Central memory CD8-positive, alpha-beta T cell (primary cell): ENCODE measurements at places on chromosomes 12 and 14.

DNA sequence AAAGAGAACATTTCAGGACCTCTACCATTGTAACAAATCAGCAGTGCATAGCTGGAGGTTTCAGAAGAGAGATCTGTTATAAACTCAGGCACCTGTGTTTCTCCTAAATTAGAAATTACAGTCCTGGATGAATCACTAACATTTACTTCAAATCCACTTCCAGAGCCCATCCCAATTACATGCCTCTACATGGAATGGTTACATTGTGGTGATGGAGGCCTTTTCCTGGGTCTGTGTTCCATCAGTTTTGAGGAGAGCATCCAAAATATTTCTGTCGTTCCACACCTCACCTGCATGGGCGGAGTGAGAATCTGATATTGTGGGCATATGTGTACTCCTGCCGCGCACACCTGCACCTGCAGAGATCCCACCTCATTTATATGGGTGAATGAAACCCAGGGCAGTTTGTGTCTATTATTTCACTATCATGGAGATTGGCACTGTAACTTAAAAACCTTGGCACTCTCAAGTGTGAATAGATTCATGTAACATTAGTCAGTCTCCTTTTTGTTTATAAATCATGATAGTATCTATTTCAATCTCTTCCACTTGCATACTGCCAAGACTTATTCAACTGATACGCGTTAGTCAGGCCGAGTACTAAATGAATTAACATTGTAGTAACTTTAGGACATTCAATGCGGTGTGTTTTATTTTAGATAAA lies 215.1 kb upstream of the FAR2 start:
- no peaks in the 10 kb centered on the region for H3K4me1 ChIP-seq
- peaks cover 10% of the 10 kb centered on the region for H3K27me3 ChIP-seq
- no peak overlapping the region for H3K27ac ChIP-seq
- no peak for DNase-seq
- no peaks in the 10 kb centered on the region for H3K36me3 ChIP-seq

GRCh38 chr14:55891692-55892091 lies 226.5 kb upstream of the PELI2 start:
- no peaks in the 10 kb centered on the region for H3K36me3 ChIP-seq
- H3K4me3 ChIP-seq: no peak overlapping the region
- no peak for DNase-seq
- H3K27ac ChIP-seq: no peak overlapping the region

DNA sequence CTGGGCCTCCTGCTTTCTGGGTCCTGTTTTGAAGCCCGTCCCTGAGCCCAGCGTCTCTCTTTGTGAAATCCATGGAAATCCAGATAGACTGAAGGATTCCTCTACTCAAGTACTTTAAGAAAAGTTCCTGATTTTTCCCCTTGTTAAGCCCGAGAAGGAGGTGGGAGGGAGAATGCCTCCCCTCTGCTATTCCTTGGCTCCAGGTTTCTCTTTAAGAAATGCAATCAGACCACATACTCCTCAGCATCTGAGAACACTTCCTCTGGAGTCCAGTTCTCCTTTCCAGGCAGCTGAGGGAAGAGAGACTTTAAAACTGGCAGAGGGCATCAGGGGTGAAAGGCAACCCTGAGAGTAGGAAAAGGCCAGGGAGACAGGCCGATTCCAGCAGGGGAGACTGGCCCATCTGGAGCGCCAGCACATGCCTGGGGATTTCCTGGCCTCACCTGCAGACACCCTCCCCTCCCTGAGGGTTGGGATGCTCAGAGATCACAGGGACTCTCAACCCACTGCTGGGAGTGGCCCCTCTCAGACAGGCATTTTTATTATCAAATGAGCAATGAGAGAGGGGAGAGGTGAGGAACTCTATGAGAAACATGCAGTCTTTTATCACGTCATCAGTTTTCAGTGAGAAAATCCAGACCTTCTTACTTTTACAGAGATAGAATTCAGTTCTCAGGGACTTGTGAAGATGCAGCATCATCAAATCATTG lies 2.0 kb upstream of the EMP1 start:
- H3K27ac ChIP-seq: no peak overlapping the region
- peaks cover 48% of the 10 kb centered on the region for H3K27me3 ChIP-seq
- DNase-seq: no peak
- peaks cover 2% of the 10 kb centered on the region for H3K36me3 ChIP-seq
- H3K4me3 ChIP-seq: no peak overlapping the region

DNA sequence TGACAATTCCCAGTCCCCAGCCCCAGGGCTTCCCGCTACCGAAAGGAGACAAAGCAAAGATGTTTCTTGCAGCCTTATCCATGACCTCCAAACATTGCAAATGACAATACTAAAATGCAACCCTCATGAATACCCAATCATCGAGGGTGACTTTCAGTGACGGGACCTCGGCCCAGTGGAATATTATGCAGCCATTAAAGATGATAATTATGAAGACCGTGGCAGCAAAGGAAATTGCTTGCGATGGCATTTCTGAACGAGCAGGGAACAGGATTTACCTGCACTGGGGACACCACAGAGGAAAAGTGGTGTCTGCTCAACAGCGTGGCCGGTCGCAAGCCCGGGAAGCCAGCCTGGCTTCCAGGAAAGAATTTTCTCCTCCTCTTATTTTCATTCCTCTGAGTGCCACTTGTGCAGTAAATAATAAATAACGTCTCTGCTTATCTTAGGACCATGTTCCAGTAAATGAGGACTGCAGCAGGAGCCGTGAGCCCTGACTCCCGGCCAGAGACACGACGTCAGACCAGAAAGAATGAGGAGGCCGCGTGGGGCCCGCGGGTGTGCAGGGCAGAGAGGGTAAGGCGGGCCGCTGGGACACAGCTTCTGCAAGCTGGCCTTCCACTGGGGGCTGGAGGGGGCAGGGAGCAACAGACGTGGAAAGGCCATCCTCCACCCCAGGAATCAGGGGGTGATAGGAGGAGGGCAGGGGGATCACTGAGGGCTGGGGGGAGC lies 6.6 kb downstream of the C14orf180 start:
- no peak overlapping the region for H3K4me3 ChIP-seq
- no peaks in the 10 kb centered on the region for H3K27me3 ChIP-seq
- peaks cover 1% of the 10 kb centered on the region for H3K36me3 ChIP-seq
- DNase-seq: no peak
- H3K27ac ChIP-seq: no peak overlapping the region
- H3K4me1 ChIP-seq: no peaks in the 10 kb centered on the region

DNA sequence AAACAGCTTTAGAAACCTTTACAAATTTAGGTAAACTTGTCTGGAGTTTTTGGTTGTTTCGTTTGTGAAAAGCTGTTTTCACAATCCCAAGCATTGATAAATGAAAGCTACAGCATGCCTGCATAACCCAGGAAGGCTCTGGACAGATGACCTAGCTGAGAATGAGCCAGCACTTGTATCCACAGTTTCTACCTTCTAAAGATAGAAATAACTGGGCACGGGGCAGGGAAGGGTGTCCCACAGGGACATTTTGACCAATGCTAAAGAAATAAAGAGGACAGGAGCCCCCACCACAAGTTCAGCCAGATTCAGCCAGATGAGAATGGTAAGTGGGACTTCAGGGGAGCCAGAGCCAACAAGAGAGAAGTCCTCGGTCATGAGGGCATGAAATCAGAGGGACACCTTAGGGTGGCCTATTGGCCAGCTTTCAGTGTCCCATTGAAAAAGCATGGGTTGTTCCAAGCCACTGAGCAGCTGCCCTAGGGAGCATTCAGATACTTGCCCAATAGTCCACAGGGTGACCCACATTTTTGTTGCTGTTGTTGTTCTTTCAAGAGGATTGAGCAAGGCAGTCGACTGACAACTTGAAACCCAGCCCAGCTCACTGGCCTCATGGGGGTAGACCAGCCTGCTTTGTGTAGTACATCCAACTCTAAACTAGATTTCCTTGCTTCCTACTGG lies 140.3 kb upstream of the NUDT4 start:
- H3K36me3 ChIP-seq: no peaks in the 10 kb centered on the region
- no peak overlapping the region for H3K4me3 ChIP-seq
- no peaks in the 10 kb centered on the region for H3K4me1 ChIP-seq
- peaks cover 27% of the 10 kb centered on the region for H3K27me3 ChIP-seq

DNA sequence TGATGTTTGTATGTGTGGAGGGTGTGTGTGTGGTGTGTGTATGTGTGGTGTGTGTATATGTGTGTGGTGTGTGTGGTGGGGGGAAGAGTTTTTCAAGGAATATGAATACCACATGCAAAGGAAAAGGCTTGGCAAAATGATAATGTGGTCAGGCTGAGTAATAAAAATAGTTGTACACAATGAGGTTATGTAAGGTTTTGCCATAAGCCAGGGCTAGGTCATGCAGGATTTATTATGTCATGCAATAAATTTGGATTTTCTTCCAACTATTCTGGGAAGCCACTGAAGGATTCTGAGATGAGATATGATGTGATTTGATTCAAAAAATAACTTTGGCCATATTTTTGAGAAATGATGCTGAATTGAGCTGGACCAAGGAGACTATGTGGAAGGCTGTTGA lies 1191.6 kb upstream of the SEL1L start:
- no peak overlapping the region for H3K4me3 ChIP-seq
- H3K27me3 ChIP-seq: no peaks in the 10 kb centered on the region
- no peak overlapping the region for H3K27ac ChIP-seq
- H3K4me1 ChIP-seq: no peaks in the 10 kb centered on the region
- no peaks in the 10 kb centered on the region for H3K36me3 ChIP-seq

- H3K36me3 ChIP-seq: peaks cover 2% of the 10 kb centered on the region
- H3K27me3 ChIP-seq: peaks cover 12% of the 10 kb centered on the region
- H3K4me1 ChIP-seq: no peaks in the 10 kb centered on the region
- no peak for DNase-seq
- H3K27ac ChIP-seq: no peak overlapping the region
Observed at GRCh38 chr12:110062241-110062640, 13.9 kb upstream of the C12orf76 start.

- H3K36me3 ChIP-seq: no peaks in the 10 kb centered on the region
- no peak overlapping the region for H3K27ac ChIP-seq
- H3K27me3 ChIP-seq: no peaks in the 10 kb centered on the region
Observed at GRCh38 chr14:40413136-40413535, 980.9 kb upstream of the FBXO33 start.

- H3K4me3 ChIP-seq: peak overlapping the region; percentile 86
- H3K36me3 ChIP-seq: peaks cover 32% of the 10 kb centered on the region
- H3K27ac ChIP-seq: peak overlapping the region; percentile 91
- no peaks in the 10 kb centered on the region for H3K27me3 ChIP-seq
Observed at GRCh38 chr12:6494258-6494743, 399 bp downstream of the NCAPD2 start.

GRCh38 chr14:57512220-57512619 lies 18.6 kb upstream of the CCDC198 start:
- no peaks in the 10 kb centered on the region for H3K4me1 ChIP-seq
- no peak overlapping the region for H3K27ac ChIP-seq
- H3K4me3 ChIP-seq: no peak overlapping the region
- H3K36me3 ChIP-seq: no peaks in the 10 kb centered on the region
- DNase-seq: no peak
- no peaks in the 10 kb centered on the region for H3K27me3 ChIP-seq

DNA sequence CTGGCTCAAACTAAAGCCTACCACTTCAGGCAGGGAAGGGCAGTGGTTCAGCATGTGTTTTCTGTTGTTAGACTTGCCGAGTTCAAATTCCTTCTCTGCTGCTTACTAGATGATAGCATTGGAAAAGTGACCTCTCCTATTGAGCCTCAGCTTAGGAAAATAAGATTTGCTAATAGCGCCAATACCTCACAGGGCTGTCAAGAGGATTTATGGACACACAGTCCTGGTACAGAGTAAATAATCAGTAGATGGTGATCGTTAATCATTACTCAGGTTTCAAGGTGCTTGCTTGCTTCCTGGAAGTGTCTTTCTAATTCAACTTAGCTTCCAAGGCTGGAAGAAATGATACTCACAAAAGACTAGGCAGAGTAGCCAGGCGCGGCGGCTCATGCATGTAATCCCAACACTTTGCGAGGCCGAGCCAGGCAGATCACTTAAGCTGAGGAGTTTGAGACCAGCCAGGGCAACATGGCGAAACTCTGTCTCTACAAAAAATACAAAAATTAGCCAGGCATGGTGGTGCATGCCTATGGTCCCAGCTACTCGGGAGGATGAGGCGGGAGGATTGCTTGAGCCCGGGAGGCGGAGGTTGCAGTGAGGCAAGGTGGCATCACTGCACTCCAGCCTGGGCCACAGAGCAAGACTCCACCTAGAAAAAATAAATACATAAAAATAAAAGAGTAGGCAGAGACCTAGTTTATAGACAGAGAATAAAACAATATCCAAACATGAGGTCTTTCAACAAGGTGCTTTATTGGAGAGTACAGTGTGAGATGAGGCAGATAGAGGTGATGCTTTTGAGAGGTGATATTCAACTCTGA lies 6.0 kb downstream of the PLA2G1B start:
- DNase-seq: no peak
- H3K27me3 ChIP-seq: no peaks in the 10 kb centered on the region
- H3K4me3 ChIP-seq: no peak overlapping the region

- H3K27ac ChIP-seq: no peak overlapping the region
- no peaks in the 10 kb centered on the region for H3K27me3 ChIP-seq
- H3K4me3 ChIP-seq: no peak overlapping the region
- H3K36me3 ChIP-seq: peaks cover 2% of the 10 kb centered on the region
- no peak for DNase-seq
Observed at GRCh38 chr14:68328509-68328908, 464.4 kb downstream of the ZFP36L1 start.

DNA sequence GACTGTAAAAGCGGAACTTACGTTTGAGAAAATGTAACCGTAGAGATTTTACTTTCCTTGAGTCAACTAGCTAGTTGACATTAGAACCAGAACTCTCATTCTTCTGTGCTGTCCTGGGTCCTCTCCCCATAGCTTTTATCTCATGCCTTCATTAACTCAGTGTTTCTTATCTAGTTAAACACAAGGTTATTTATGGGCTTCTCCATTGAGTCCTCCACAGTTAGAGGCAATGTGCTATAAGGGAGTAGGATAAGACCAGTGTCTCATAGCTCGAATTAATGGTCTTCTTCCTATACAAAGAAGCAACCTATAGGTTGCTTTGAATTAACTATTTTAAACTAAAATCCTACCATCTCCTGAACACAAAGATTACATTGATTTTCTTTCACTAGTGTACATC lies 129.8 kb downstream of the ACSS3 start:
- H3K4me1 ChIP-seq: no peaks in the 10 kb centered on the region
- H3K36me3 ChIP-seq: no peaks in the 10 kb centered on the region
- H3K27ac ChIP-seq: no peak overlapping the region
- H3K27me3 ChIP-seq: no peaks in the 10 kb centered on the region
- no peak for DNase-seq

- H3K4me1 ChIP-seq: no peaks in the 10 kb centered on the region
- no peak for DNase-seq
- no peak overlapping the region for H3K4me3 ChIP-seq
- no peaks in the 10 kb centered on the region for H3K27me3 ChIP-seq
- peaks cover 2% of the 10 kb centered on the region for H3K36me3 ChIP-seq
- H3K27ac ChIP-seq: no peak overlapping the region
Observed at GRCh38 chr12:83018088-83018487, 331.4 kb downstream of the TMTC2 start.

GRCh38 chr12:15225136-15225862 lies 4.1 kb upstream of the RERG start:
- no peak for DNase-seq
- H3K4me1 ChIP-seq: no peaks in the 10 kb centered on the region
- no peak overlapping the region for H3K27ac ChIP-seq
- H3K36me3 ChIP-seq: no peaks in the 10 kb centered on the region
- H3K4me3 ChIP-seq: no peak overlapping the region
- peaks cover 65% of the 10 kb centered on the region for H3K27me3 ChIP-seq
